Activated CD4-positive, alpha-beta T cell treated with anti-CD3 and anti-CD28 coated beads for 1 hour (primary cell): ENCODE measurements at places on chromosomes 5 and 9.

DNA sequence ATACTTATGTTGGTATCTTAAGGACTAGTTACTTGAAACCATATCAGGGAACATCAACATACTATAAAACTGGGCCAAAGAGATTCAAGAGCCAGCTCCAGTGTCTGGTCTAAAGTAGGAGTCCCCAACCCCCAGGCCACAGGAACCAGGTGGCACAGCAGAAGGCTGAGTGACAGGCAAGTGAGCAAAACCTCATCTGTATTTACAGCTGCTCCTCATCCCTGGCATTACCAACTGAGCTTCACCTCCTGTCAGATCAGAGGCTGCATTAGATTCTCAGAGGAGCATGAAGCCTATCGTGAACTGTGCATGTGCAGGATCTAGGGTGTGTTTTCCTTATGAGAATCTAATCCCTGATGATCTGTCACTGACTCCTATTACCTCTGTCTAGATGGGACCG, 581.6 kb upstream of the CDH9 start:
- no peak for DNase-seq

DNA sequence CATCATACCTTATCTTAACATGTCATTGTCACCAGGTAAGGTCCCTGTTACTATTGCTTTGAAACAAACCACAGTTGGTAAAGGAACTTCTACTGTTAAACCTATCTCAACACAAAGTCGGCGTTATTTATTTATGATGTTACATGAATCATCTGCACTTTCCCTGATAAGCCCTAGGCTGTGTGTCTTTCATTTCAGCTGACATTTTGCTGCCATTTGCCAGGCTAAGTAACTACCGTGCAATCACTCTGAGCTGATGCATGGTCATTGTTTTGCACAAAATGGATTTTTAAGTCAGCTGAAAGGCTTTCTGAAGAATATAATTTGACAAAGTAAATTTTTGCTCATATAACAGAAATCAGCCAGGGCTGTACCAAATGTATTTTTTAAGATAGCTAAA, 546.5 kb downstream of the ZNF608 start:
- DNase-seq, result no peak

DNA sequence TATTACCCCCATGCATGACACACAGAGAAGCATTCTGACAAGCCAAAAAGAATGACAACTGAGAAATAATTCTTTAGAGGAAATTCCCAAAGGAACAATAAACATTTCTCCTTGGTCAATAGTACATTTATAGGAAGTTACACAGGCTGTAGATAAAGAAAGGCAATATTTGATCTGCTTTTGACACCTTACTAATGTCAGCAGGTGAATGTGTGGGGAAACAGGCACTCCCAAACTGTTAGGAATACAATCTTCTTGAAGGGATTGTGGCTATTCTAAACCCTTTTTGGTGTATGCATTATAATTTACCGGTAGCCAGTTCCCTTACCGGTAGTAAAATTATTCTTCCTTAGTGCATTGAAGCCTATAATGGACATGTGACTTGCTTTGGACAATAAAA, 116.1 kb upstream of the FTMT start:
- DNase-seq, result no peak

DNA sequence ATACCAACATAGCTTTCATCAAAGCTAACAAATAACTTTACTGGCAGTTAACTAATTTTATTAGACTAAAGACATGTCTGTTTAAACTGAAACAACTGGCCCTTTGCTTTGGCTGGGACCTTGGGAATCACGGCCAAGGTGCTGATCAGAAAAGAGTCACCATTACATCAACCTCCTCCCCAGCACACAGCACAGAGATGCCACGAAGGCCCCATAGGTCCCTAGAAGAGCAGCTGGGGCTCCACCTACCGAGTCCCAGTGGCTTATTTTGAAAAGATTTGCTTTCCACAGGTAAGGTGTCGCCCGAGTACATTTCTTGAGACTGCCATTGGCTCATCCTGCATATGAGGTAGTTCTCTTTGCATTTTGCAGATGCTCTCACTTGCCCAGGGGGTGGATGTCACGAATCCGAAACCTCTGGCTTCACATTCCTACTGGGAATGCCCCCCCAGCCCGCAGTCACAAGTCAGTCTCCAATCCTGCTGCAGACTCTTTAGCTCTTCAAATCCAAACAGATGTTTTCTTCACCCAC, 18.8 kb upstream of the HSD17B3 start:
- no peak for DNase-seq

DNA sequence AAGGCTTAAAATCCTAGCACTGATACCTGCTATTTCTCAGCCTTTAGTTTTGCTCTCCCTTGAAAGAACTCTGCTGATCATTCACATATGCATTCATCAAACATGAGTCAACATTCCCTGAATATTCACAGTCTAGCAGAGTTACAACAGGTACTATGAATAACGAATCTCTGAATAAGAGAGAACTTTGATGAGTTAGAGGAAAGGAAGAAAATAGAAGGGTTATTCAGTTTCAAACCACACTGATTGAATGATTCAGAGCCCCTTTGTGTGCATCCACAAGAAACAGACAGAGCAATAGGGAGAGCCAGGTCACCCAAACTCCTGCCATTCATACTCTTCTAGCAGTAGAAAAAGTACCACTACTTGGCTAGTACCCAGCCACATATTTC, 36.0 kb downstream of the FOXD1 start:
- no peak for DNase-seq

DNA sequence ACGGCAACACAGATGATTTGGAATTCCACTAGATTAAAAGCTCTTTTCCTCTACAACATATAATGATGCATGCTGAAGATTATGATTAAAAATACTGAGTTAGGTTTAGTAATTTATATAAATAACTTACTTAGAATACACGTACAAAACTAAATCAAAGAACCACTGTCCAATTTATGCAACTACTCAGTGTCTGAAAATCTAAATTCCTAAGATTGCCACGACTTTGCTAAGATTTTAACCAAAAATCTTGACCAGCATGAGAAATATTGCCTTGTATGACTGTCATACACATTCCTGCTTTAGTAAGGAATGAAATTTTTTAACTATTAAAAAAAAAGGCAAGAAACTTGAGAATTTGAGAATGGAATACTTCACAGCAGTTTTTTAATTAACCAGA, 292.4 kb downstream of the ZNF608 start:
- DNase-seq, result no peak

DNA sequence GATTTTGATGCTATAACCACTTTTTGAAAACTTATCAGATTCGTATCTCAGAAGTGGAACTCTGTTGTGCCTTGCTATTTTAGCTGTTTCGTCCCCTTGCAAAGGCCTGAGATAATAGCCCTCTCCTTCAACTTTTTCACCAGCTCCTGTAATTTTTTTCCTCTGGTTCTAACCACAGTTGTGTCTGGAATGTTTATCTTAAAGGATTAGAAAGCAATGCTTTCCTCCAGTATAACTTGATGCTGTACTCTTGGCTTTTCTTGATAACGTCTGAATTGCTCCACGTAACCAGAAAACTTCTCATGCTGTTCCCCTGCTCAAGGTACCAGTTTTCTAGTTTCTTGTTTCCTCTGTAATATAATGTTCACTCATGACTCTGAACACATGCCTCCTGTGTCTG, 209.4 kb downstream of the DTWD2 start:
- DNase-seq, result no peak

DNA sequence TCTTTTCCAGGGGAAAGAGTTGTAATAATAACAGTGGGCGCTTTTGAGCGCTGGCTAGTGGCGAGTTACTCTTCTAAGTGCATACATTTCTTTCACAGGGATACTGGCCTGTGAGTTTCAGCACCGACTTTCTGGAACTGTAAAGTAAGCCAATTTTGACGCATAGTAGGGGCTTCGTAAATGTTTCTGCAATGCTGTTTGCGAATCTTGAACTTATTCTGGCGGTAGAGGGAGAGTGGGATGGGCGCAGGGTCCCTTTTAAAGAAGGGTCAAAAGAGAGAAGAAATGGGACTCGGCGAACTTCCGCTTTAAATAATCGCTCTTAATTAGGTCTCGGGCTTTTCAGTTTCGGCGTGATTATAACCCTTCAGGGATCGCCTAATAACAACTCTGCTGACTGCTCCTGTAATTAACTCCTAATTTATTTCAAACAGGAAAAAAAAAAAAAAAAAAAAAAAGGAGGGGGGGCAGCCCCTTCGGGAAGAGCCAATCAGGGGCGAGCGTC, 351 bp upstream of the MSX2 start:
- no peak for DNase-seq

- no peak for DNase-seq
These were observed 385.2 kb upstream of the SEMA6A start for GRCh38 chr5:116959843-116960242.

DNA sequence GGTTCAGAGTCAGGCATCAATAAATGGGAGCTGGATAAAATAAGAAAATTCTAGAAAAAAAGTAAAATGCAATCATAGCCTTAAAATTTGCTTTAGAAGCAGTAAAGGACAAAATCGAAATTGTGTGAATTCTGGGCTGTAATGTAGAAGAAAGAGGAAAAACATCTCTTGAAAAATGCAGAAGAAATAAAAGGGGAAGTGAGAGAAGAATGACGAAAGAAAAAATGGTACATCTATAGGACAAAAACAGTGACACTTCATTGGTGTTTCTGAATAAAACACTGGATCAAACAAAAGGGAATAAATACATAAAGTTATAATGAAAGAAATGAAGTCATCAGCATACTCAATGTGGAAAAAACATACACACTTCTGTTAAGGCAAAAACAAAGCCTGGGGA, 642.3 kb downstream of the ACTL7B start:
- no peak for DNase-seq

GRCh38 chr5:116771466-116772151, 197.0 kb upstream of the SEMA6A start:
- no peak for DNase-seq

- DNase-seq, result peak; percentile 46
These were observed 99.9 kb downstream of the GTF3C4 start for GRCh38 chr9:132769906-132770769.

DNA sequence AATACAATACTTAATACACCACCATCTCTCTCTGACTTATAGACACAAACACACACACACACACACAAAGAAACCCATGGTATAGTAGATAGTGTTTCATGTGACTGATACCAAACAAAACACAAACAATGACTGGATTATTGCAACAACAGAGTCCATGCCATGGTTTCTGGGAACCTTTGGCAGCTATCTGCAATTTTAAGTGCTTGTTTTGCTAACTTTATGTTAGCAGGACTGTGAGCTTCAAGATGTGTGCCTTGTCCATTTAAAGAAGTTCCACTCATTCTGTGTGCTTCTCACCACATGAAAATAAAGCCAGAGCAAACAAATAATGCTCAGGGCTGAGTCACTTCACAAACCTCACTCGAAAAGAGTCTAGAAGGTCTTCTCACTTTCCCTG, 15.1 kb upstream of the LURAP1L start:
- DNase-seq, result no peak

DNA sequence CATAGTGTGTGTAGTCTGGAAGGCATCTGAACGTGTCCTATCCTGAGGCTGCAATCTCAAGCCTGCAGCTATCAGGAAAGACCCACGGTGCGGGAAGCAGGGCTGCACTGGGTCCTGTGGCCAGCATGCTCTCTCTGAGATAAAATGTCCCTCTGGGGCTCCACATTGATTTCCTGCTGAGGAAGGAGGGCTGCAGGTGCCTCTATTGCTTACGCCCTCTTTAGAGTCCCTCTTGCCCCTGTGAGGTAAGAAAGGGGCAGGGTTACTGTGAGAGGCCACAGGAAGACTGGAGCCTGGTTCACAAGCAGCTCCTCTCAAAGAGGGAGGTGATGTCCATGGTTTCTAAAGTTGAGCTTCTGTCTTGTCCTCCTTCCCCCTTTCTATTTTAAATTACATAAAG, 299.9 kb upstream of the RFX3 start:
- no peak for DNase-seq

DNA sequence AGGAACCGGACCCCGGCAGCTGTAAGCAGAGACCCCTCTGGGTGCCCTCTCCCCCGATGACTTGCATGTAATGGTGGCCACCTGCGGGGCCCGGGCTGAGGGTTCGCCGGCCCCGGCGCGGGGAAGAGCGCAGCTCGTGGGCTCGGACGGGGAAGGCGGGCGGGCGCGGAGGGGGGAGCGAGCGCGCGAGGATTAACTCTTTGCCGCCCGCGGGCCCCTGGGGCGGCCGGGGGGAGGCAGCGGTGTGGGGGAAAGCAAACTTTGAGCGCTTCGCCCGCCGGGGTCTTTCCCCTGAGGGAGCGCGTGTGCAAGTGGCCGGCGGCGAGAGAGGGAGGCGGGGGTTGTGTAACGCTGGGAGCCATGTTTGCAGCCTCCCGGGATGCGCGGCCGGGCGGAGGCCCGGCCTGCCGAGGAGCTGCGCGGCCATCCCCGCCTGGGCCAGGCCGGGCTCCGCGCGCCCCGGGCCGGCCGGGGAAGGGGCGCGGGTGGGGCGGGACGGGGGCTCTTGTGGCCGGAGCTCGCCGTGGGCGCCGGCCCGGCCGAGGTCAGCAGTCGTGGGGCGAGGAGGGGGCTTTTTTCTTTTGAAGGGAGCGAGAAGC, 547 bp downstream of the ANP32B start:
- peak; percentile 51 for DNase-seq

- DNase-seq, result no peak
These were observed 20.9 kb downstream of the SH3GLB2 start for GRCh38 chr9:129007035-129007765.

DNA sequence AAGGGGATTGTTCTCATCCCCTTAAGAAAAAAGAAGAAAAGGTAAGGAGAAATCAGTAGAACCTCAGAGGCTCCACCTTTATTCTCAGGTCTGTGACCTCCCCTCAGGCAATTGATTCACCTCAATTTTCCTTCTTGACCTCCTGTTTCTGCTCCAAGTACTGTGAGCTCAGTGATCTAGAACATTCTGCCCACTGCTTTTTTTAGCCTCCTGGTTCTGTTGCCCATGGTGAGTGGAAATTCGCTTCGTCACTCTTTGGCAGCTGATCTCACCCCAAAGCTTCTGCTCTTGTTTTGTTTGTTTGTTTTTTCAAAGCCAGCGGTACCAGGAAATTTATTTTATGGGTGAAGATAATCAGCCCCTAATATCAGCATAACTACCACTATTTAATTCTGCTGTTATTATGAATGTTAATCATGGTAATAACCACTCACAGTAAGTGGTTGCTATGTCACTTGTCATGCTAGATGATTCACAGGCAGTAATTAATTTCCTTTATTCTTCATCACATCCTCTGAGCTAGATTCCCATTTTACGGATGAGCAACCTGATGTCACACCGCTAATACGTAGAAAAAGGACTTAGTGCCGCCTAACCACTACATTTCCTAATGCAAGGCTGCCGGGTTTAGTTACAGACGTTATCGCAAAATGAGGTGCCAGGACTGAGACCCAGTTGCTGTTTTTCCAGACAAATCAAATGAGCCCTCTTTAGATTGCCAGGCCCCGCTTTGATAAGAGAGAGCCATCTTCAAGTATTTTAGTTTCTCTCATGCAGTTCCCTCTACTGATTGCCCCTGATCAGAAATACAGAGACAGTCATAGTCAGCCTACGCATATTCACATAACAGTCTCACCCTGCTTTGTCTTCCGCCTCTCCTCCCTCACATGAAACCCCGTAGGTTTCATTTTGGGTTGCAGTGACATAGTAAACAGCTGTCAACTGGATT, 78.2 kb downstream of the CYFIP2 start:
- no peak for DNase-seq

DNA sequence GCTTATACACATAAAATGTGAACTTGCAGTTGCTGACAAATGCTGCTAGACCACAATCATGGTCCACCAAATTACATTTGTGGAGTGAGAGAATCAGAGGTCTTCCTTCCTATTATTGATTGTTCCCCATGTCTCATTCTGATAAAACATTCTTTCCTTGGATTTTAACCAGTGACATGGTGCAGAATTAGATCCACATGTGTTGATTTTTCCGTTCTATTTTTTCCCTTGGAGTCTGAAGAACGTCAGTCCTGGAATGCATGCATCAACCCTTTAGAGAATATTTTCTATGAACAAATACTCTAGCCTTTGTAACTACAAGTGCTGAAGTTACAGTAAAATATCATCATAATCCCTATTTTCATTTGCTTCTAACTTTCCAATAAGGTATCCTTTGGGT, 170.7 kb upstream of the SPRY4 start:
- DNase-seq, result no peak
